ENCODE measurements at places on chromosomes 6 and 20. TPM values are rescaled to one million over a fixed set of nuclear protein-coding genes. Genes with fewer than 3 reads are reported as not detected.

The MROH8 gene
- 1.8 TPM for total RNA-seq

The RFX6 gene
- total RNA-seq = not detected

The HIVEP2 gene
- total RNA-seq = 32.0 TPM

The SOX18 gene
- not detected for total RNA-seq

The PSORS1C2 gene
- not detected for total RNA-seq

The COX4I2 gene
- not detected for total RNA-seq

The ADTRP gene
- 32.7 TPM for total RNA-seq

The FNDC11 gene
- 0.84 TPM for total RNA-seq

The MLN gene
- total RNA-seq = not detected

The TSPYL4 gene
- total RNA-seq = 39.8 TPM

The CD40 gene
- 10.2 TPM for total RNA-seq

The GRIK2 gene
- not detected for total RNA-seq

The SPDEF gene
- 0.31 TPM for total RNA-seq

The TUBB1 gene
- 188 TPM for total RNA-seq

All from mononuclear cell (primary cell).